Spinal cord (tissue), 10 donors: ENCODE measurements at places on chromosomes 16 and 17. TPM values are rescaled to one million over a fixed set of nuclear protein-coding genes. Genes with fewer than 3 reads are reported as not detected.

DNA sequence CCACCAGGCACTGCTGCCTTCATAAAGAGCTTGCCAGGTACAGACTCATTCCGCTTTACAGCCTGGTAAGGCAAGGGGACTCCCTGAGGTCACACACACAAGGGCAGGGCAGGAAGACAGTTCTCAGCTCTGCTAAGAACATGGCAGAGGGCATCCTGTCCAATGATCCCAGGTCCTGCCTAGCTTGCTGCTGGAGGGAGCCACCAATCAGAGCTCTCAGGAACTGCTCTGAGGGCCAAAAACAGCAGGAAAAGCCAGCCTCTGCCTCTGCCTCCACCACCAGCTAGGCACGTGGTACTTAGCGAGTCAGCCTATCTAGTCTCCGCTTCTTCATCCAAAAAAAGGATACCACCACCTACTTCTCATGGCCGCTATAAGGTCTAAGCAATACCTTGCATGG, 66.1 kb downstream of the GTF3C1 start:
- DNase-seq = no peak

WNK4 gene
- 11.2 TPM for total RNA-seq

MT1F gene
- 4.5 TPM for total RNA-seq

- DNase-seq = no peak
These were observed 283.1 kb downstream of the SEC14L1 start for GRCh38 chr17:77423589-77424451.

FGF11 gene
- total RNA-seq = 11.2 TPM

DNA sequence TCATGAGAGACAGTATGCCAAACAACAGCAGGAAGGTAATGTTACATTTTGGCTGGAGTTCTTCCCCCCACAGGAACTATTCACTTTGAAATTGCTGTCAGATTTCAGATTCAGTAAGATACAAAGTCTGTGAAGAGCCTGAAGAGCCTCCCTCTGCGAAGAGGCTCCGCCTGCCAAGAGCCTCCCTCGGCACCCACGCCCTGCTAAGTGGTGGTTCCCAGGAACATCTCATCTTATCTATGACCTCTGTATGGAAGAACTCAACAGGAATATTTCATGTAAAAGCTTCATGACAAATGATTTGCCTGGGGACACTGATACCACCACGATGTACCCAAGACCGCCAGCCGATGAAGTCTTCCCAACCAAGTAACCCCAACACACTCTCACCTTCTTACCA, 3.2 kb downstream of the ZC3H7A start:
- DNase-seq = no peak

DNA sequence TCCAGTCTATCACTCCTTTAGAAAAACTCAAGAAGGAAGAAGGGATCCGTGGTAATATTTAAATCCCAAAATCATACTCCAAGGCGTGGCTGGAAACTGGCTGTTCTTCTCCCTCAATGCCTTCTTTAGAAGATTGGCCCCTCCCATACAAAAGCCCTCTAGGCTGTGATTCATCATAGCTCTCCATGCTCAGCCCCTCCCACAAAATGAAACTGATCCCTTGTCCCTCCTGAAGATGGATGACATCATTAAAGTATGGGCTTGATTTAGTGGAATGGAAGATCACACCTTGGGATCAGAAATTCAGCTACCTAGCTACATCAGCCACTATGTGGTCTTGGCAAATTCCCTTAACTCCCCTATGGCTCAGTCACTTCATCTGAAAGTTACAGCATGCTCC, 4.1 kb downstream of the GRIN2A start:
- DNase-seq = no peak
